Endodermal cell (in vitro differentiated cells): ENCODE measurements at places on chromosomes 6 and 20. TPM values are rescaled to one million over a fixed set of nuclear protein-coding genes. Genes with fewer than 3 reads are reported as not detected.

GRCh38 chr6:112979830-112980229 lies 632.7 kb downstream of the RFPL4B start:
- DNase-seq = no peak

ISM1 gene
- 0.24 to 0.65 TPM in 2 of 3 replicates, not detected in the other for total RNA-seq

DLK2 gene
- total RNA-seq = not detected in 3 replicates

DNA sequence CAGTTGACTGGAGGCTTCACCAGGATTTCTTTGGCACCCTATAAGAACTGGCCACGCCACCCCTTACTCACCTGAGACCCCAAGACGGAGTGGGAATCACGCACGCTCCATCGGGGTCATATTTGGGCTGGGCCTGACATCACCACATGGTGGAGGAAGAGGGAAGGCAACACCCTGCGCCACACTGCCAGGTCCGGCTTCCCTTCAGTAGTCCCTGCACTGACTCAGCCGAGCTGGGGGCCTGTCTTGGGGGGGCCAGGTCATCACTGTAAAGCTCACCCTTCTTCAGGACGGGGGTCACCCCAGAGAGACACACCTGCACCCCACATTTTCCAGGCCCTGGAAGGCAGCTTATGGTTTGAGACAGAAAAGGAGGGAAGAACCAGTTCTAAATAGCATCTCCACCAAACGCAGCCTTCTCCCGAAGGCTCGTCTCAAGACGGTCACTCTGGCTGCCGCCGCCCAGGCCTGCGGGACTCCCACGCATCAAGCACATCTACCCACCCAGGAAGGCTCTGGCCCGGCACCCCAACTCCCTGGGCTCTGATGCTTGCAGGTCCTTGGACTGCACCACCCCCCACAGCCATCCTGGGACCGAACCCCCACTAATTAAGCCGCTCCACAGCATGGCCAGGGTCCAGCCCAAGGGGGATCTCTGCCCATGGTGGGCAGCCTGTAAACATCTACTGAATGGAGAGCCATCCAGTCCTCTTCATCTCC lies 51.8 kb downstream of the GINS1 start:
- peak; percentile 39 for DNase-seq

RUNX2 gene
- 0.20 and 0.26 TPM in 2 replicates for total RNA-seq

- DNase-seq = no peak
Observed at GRCh38 chr20:63908008-63908682, 13.2 kb downstream of the DNAJC5 start.

- peak; percentile 30 for DNase-seq
Observed at GRCh38 chr6:108690326-108691049, 129.8 kb downstream of the FOXO3 start.

DNA sequence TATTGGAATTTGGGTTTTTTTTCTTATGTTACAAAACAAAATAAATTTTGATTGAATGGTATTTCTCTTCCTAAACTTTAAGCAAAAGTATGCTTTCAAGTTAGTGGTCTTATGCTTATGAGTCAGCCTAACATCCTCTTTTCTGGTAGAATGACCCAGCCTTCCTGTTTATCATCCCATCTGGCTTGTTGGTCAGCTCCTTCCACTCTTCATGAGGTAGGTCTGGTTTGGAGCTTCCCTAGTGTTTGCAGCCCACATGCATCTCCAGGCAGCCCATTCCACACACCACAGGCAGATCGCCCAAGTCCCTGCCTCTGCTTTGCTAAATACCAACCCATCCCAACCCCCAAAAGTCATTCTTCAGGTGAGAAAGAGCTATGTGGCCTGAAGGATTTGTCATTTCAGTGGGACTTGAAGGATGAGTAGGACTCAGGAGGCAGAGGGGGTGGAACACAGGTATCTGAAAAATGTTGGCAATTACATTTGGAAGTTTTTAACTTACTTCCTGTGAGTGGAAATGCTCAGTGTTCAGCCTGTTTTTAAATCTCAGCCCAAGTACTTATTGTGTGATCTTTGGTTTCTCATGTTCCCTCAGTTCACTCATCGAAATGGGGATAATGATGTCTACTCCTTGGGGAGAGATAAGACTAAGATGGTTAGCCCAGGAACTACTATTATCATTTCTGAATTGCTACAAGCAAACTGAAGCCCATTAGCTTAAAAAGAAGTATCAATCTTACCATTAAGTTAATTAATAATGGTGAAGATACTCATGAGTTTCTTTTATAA lies 294.0 kb downstream of the ADGB start:
- DNase-seq = no peak

DNA sequence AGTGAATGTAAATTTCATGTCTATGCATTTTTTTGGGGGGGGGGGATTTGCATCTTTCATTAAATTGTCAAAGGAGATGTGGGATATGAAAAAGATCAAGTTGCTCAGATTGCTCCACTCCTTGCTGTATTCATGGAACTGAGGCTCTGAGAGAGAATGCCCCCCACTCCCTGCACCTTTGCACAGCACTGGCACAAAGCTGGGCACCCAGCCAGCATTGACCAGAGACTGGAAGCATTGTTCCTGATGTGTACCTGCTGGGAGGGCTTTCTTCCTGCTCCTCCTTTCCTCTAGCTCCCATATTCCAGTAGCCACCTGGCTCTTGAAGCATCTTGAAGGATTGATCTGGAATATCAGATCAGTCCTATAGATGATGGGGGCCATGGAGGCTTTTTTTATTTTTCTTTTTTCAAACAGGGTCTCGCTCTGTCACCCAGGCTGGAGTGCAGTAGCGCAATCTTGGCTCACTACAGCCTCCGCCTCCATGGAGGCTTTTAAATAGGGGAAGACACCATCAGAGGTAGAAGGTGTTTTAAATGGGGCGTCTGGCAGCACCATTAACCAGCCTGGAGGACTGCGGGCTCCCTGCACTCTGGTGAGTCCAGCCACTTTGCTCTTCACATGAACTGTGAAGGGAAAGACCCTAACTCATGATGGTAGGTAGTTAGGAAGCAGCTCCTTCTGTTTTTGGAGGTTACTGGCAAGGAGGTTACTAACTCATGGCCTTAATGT lies 10.9 kb downstream of the DUSP15 start:
- DNase-seq = no peak

DNA sequence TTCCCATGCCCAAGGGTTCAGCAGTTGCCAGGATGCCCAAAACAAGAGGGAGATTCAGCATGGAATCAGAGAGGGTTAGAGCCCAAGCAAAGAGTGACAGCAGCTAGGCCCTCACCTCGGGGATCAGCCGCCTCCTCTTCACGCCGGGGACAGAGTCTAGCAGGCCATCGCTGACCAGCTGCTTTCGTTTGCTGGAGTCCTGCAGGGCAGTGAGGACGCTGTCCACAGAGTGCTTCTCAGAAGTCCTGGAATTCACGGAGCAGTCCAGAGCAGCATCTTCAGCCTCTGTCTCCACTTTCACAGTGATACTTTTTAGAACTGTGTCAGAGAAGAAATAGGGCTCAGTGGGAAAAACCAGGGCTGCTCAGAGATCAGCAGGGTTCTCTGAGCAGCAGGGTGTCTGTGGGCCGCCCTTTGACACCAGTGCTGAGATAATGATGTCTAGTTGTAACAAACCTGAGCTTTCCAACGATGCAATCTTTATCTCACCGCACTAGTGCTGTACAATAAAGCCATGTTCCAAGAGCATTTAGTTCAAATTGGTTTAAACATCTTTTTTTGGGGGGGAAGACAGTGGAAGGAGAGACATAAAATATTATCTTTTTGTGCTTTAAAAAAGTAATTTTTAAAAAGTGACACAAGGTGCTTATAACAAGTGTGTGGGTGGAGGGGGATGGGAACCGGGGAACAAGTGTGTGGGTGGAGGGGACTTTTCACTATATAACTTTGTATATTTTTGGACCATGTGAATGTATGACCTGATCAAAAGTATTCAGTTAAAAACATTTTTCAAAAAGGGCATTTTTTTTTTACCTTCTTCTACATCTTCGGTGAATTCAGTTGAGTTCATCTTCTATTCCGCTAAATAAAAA lies 16.6 kb downstream of the BEND3 start:
- peak; percentile 38 for DNase-seq

- DNase-seq = no peak
Observed at GRCh38 chr6:7411328-7411727, 21.7 kb downstream of the RIOK1 start.

LZTS3 gene
- 24.0 to 28.6 TPM (median 27.7 TPM) in 3 replicates for total RNA-seq

DNA sequence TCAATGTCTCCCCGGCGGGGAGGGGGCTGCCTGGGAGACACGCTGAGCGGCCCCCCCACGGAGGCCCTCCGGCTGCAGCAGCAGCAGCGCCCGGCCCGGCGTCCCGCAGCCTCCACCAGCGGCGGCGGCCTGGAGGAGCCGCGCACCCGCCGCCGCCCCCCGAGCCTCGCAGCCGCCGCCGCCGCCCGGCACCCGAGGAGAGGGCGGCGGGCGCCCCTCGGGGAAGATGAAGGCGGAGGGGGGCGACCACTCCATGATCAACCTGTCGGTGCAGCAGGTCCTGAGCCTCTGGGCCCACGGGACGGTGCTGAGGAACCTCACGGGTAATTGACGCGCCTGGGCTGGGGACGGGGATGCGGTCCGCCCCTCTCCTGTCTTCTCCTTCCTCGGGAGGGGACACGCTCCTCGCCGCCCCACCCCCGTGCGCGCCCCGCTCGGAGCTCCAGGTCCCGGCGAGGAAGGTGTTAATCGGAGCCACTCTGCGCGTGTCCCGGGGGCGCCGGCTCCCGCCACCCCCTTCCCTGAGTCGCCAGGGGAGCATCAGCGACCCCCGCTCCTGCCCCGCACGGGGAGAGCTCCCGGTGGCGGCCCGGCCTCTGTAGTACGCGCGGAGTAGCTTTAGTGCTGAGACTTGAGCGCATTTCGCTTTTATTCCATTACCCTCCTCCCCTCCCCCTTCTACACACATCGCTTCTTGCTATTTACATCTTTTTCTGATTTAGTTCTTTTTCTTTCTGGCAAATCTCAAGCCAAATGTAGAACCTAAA lies 686 bp downstream of the TMEM170B start:
- peak; percentile 76 for DNase-seq

- DNase-seq = peak; percentile 78
Observed at GRCh38 chr6:158938811-158939254, 61.2 kb downstream of the RSPH3 start.

LPA gene
- total RNA-seq = 1.9 and 3.6 TPM in 2 replicates

NKAIN2 gene
- total RNA-seq = 0.23 to 0.38 TPM (median 0.29 TPM) in 3 replicates

EYS gene
- total RNA-seq = 0.47 and 0.70 TPM in 2 replicates

DNA sequence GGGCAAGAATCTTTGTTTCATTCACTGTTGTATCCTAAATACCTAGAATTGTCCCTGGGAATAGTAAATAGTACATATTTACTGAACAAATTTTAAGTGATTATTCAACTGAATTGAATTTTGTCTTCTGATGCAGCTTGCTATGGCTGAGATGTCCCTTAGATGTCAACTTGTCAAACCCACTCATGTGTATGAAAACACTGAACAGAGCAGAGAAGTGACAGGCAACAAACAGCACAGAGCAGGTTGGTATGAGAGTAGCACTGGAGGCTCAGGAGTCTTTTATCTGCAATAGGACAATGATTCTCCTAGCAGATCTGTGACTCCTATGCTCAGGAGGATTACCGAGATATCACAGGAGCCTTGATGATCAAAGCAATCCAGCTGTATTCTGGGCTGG lies 540.1 kb upstream of the CHD6 start:
- no peak for DNase-seq

GRCh38 chr20:63387917-63388316 lies 26.8 kb upstream of the CHRNA4 start:
- DNase-seq = no peak

OPRM1 gene
- not detected in 3 replicates for total RNA-seq

NHSL1 gene
- total RNA-seq = 15.3 and 16.3 TPM in 2 replicates

DNA sequence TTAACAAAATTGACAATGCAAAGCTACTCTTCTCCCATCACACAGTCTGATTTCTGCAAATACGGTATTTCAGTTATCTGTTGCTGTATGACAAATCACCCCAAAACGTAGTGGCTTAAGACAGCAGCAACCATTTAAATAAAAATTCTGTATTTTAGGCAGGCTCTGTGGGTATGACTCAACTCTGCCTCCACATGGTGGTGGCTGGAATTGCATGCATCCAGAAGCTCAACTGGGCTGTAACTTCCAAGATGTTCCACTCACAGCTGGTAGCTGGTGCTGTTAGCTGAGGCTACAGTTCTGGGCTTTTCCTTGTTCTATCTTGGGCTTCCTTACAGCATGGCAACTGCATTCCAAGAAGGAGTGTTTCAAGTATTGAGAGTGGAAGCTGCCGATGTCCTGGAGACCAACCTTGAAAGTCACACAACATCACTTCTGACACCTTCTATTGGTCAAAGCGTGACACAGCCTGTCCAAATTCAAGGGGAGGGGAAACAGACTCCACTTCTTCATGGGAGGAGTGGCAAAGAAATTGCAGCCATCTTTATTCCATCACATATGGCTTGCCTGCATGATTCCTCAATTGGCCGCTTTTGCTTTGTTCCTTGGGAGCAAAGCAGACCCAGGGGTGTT lies 39.7 kb upstream of the TULP1 start:
- peak; percentile 90 for DNase-seq

POU5F1 gene
- 106 to 117 TPM (median 116 TPM) in 3 replicates for total RNA-seq

GRCh38 chr6:167399599-167399998 lies 74.7 kb downstream of the TTLL2 start:
- peak; percentile 20 for DNase-seq

DOK5 gene
- 6.3 and 6.7 TPM in 2 replicates for total RNA-seq

- DNase-seq = no peak
Observed at GRCh38 chr20:60667641-60668040, 584.4 kb upstream of the CDH4 start.

DNA sequence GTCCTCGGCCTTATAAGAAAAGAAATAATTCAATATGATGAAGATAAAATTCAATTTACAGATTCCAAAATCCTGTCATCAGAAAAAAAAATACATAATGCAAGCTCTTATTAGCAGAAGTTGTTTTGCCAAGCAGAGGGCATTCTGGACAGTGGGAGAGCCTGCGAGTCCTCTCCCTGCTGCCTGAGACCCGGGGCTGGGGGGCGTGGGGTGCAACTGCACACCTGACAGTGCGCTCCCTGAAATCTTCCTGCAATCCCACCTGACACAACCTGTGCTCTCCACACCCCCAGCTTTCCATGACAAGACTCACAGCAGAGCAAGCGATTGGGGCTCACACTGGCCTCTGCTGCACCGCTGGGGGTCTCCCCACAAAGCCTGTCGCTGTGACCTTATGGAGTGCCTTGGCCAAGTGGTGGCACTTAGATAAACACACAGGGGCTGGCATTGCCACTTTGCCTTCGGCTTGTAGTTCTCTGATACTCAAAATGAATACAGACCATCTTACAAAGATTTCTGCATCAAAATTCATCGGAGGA lies 130.3 kb upstream of the PDE10A start:
- no peak for DNase-seq

CFAP61 gene
- 0.73 to 1.1 TPM in 2 of 3 replicates, not detected in the other for total RNA-seq

GRCh38 chr6:43836507-43837240 lies 66.7 kb downstream of the VEGFA start:
- no peak for DNase-seq

DNA sequence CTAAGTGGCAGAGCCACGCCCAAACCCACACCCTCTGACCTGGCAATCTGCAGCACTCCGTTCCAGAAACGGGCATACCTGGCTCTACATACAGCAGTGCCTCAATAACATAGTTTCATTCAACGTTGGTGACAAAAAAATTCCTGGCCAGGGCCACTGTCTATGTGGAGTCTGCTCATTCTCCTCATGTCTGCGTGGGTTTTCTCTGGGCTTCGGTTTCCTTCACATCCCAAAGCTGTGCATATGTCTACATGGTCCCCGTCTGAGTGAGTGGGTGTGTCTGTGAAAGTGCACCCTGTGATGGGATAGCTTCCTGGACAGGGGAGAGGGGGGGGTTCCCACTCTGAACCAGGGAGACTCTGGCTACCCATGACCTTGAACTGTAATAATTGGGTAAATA lies 2.1 kb downstream of the KIAA0319 start:
- no peak for DNase-seq

- DNase-seq = no peak
Observed at GRCh38 chr6:139839506-139840156, 465.2 kb upstream of the CITED2 start.

WDR27 gene
- 88.7 and 110 TPM in 2 replicates for total RNA-seq
